ENCODE measurements at places on chromosomes 3 and 15.
A peak's percentile ranks its signal among the peaks of the same experiment; 100 is the strongest.

DNA sequence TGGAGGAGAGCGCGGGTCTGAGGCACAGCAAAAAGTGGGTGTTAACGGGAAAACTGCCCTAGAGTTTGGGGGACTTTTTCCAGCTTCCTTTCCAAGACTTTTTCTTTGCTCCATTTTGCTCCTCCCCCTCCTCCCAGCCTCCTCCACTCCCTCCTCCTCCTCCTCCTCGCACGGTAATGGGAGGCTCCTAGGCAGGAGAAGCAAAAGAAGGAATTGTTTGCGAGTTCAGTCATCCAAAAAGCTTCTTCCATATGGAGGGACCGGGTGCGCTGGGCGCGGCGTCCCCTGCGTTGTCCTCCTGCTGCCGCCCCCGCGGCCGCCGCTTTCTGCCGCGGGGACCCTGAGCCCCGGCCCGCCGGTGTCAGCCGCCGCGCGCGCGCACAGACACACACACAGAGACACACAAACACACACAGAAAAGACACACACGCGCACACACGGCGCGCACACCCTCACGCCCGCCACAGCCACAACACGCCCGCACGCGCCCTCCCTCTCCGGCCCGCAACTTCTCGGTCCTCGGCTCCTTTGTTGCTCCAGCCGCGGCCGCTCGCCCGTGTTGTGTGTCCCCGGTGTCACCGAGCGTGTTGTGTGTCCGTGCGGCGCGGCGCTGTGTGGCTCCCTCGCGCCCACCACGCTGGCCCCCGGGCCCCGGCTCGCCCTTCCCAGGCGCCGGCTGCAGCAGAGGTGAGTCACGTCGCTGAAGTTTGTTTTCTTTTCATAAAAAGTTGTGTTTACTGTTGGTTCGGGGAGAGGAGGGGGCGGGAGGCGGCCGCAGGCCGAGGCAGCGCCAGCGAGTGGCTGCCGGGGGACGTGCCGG lies at the start of gene BOC:
BOC (plus strand) TSS at position 228 of the 820 bp plus-strand sequence. CDS start 38,246 bp downstream, outside the sequence.
- peak; percentile 69 for DNase-seq

GRCh38 chr3:138348754-138349739 lies 668 bp downstream of the MRAS start:
- DNase-seq = no peak

DNA sequence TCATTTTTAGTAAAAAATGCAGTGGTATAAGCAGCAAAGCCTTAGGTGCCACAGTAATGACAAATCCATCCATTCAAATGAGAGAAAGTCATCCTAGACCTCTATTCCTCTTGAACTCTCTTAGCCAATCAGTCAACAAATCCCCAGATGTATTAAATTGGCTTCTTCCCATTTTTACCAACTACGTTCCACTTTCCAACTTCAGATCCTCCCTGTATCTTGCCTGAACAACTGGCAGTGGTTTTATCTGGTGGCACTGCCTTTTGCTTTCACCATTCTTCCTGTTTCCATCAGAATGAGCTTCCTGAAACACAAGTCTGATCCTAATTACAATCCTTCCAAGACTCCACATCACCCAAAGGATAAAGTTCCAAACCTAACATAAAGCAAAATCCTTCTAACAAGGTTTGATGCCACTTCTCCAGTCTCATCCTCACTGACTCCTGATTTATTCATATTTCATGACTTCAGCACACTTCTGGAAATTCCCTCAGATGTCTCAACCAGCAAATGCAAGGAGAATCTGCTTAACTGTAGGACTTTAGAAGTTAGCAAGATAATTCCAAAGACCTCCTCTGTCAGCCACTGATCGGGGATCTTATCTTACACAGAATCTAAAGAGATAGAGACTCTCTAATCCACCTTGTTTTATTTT lies 69.8 kb upstream of the SLC4A7 start:
- DNase-seq = no peak

- DNase-seq = no peak
Measured at GRCh38 chr3:36206956-36207580, 173.2 kb upstream of the STAC start.

All from HT1080 (cell line).